Stimulated activated CD4-positive, alpha-beta T cell treated with anti-CD3 and anti-CD28 coated beads, Interleukin-15, amount 100 ng/mL, for 24 hours (primary cell): ENCODE measurements at places on chromosomes 12 and 14.

DNA sequence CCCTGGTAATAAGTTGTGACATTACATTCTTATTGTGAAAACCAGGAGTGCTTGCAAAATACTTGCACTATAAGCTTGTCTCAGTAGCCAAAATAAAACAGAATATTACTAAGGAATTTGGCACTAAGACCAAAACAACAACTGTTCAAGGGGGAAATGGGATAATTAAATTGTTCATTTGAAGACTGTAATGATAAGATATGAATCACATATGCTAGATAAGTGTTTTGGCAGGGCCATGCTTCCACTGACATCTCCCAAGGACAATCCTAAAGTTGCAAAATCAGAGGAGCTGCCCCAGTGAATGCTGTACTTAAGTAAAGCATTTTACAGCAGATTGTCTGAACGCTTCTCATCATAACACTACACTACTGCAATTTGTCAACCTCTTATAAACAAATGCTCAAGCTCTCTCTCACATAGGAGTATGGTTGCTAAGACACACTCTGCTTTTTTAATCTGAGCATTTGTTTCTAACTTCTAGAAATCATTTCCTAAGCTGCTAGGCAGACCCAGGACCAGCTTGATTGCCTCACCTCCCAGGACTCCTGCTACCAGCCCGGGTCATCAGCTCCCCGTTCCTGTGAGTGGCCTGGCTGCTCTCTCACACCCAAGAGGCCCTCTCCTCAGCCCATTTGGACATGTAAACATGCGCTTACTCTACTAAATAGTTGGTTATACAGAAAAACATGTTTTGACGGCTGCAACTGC lies 191.5 kb downstream of the PAX9 start:
- DNase-seq: no peak

DNA sequence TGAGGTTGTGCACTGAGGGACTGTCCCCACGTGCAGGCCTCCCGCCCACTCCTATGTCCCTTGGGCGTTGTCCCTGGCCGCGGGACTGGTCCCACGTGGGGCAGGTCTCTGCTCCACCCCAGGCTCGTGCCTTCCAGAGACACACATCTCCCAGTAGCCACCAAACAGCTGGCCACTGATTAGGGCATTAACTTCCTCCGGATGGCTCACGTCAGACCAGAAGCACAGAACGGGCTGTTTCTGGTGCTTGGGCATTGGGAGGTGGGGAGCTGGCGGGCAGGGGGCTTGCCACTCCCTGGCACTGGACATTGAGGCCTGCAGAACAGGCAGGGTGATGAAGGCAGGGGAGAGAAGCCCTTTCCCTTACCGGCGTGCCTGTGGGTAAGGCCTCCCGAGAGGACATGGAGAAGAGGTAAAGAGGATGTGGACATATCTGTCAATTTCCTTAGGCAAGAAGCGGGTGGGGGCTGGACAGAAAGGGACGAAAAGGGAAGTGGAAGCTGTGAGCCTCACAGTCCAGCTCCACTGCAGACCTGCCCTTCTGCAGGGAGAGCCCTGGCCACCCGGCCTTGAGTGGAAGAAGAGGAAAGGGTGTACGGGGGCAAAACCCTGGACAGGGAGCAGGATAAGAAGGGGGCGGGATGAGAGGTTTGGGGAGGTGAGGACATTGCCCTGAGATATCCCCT lies 101.2 kb downstream of the NINJ2 start:
- DNase-seq: no peak

- DNase-seq: peak; percentile 43
Observed at GRCh38 chr12:92539110-92539749, 163.6 kb upstream of the PLEKHG7 start.

- DNase-seq: no peak
Observed at GRCh38 chr14:46377305-46377704, 274.3 kb downstream of the RPL10L start.

GRCh38 chr14:48274826-48275225 lies 599.4 kb upstream of the MDGA2 start:
- DNase-seq: no peak

GRCh38 chr12:25775968-25776367 lies 182.5 kb upstream of the RASSF8 start:
- no peak for DNase-seq
